ENCODE measurements at places on chromosomes 7 and 10.

DNA sequence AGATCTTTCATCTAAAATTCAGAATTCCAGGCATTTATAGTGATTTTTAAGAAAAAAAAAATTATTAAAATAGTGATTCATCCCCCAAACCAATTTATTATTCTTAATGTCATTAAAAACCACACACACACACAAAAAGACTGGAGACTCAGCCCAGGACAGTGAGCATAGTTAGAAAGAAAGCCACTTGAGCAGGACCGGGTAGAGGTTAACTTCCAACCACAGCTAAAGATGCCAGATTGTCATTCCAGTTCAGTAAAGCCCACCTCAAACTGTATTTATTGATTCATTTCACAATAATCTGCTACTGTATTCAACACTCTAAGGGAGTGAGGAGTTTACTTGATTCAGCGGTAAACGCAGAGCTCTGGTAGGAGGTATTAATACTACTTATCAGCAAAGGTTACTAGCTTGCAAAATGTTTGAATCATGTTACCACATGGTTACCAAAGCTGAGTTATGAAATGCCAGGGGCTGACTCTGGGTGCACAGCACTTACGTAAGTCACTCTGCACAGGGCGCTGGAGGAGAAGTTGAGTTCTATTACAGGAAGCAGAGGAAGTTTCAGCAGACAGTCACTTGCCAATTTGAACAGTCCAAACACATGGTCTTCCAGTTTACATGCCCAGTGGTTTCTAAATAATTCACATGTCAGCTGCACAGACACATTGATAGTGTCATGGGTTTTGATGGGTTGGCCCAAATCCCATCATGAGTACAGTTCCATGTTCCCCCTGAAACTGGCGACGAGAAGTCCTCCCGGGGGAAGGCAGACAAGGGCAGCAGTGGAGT, 64.6 kb downstream of the KLF6 start:
- peak; percentile 42 for DNase-seq

DNA sequence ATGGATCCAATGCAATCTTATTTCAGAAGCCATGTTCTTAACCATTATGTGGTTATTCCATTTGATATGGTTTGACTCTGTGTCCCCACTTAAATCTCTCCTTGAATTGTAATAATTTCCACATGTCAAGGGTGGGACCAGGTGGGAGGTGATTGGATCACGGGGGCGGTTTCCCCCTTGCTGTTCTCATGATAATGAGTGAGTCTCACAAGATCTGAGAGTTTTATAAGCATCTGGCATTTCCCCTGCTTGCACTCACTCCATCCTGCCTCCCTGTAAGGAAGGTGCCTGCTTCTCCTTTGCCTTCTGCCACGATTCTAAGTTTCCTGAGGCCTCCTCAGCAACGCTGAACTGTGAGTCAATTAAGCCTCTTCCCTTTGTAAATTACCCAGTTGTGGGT, 32.0 kb upstream of the TSPAN13 start:
- no peak for DNase-seq

- no peak for DNase-seq
These were observed 66.3 kb downstream of the SHOC2 start for GRCh38 chr10:110985497-110986275.

DNA sequence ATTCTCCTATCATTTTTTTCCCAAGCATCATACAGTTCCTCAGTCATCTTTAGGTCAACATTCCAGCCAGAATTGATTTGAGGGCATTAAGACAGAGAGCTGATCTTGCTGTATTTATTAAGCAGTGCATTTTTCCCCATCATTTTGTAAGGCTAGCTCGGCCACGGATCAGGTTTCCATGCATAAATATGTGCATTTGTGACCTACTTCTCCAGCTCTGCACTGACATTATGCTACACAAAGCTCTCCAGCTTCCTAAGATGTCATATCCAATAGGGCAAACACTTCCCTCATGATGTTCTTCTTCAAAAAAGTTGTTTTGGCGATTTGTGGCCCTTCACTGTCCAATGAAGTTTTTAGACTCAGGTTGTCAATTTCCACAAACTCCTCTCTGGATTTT, 202.6 kb downstream of the C7orf25 start:
- no peak for DNase-seq

- DNase-seq: no peak
These were observed 567.7 kb upstream of the ZWINT start for GRCh38 chr10:56928714-56929113.

DNA sequence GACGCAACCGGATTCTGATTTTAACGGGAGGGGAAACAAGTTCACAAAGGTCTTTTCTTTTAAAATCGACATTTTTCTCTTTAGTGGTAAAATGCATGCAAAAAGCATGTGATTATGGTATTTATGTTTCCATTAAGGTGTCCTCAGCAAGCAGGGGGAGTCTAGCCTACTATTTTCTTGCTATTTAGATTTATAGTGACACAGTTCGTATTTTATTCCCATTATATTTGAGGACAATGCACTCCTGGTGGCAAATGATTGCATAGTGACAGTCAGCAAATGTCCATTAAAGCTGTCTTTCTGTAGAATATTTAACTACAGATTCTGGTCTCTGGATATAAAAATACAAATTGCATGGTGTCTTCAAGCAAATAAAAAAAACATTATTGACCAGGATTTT, 554.2 kb downstream of the PARD3 start:
- DNase-seq: no peak

DNA sequence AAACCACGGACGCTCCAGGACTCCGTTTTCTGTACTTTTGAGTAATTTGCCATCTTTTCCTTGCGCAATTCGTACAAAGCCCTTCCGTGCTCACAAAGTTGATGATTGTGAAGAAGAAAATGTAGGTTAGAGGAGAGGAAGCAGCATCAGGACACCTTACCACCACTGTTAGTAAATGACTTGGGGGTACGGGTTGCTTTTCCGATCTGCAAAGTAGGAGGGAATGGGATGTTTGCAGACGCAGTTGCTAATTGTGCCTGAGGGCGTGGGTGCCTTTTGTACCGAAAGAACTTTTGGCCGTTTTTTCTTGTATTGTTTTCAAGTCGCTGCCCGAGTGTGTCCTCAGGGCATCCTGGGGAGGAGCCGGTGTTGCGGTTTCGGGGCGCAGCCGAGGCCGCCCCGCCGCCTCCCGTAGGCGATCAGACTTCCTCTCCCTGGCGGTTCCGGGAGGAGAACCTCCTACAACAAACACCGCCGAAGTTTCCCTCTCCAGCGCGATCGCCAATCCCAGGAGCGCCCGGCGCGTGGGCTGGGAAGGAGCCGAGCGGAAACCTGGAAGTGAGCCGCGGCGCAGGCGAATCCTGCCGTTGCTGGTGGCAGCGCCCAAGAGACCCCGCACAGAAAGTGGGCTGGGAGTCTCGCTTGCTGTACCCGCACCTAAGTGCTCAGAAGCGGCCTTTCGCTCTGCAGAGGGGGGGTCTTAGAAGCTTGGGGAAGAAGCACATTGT, 1.0 kb downstream of the PRR15 start:
- peak; percentile 68 for DNase-seq

- DNase-seq: no peak
These were observed 72.0 kb upstream of the PCBD1 start for GRCh38 chr10:70960316-70960715.

DNA sequence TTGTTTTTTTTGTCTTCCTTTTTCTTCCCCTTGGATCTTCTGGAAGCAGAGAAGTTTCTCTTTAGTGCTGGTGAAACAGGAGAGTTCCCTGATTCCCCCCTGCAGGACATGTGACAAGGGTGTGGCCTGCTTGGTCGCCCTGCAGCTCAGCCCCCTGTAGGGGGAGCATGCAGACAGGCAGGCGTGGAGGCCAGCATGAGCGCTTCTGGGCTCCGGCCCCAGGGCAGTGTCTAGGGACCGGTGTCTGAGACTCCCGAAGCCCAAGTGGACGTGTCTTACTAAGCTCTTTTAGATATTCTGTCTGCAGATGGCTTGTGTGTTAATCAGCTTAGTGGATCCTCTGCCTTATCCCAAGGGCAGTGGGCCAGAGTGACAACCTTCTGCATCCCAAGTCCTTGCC, 26.1 kb downstream of the PRSS58 start:
- no peak for DNase-seq

- no peak for DNase-seq
These were observed 1.8 kb upstream of the TTYH3 start for GRCh38 chr7:2629746-2630681.

- DNase-seq: no peak
These were observed 31.0 kb downstream of the AMZ1 start for GRCh38 chr7:2719007-2719406.

GRCh38 chr7:156666368-156667109, 26.0 kb downstream of the RNF32 start:
- DNase-seq: no peak

DNA sequence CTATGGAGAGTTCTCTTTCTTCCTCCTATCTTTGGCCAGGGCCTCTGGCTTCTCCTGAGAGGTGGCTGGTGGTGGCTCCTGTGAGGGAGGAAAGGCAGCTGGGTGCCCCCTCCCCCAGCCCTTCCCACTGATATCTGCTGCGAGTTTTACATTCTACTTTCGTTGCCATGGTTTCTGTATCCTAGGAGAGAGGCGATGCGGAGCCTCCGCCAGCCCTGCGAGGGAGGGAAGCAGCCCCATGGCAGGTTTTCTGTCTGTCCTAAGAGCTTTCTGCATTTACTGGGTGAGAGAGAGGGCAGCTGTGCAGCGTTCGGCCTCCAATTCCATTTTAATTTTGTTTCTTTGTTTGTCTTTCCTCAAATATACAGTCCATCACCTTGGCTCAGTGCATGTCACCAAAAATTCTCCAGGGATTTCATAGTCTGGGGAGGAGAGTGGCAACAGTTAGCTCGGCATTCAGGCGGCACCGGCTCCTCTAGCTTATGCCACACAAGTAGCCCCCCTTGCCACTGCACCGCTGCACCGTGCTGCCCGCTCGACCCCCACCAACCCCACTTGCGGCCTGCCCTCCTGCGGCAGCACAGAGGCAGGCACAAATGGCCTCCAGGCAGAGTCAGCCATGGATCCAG, 20.4 kb downstream of the DNAJB12 start:
- DNase-seq: peak; percentile 71

DNA sequence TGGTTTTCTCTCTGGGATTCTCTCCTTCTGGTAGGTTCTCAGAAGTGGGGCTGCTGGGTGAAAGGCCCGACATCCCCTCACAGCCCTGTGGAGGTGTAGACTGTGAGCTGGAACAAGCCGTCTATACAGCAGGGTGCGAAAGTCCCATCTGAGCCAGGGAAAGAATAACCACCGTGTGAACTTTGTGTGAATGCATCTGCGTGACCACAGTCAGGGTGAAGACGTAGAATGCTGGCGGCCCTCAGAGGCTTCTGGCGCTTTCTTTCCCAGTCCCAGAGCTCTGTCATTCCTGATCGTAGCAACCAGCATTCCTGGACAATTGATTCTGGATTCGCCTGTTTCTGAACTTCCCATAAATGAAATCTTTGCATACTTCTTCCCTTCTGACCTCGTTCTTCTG, 30.0 kb downstream of the ELFN1 start:
- no peak for DNase-seq

- no peak for DNase-seq
These were observed 307.3 kb downstream of the THSD7A start for GRCh38 chr7:11524476-11525397.

DNA sequence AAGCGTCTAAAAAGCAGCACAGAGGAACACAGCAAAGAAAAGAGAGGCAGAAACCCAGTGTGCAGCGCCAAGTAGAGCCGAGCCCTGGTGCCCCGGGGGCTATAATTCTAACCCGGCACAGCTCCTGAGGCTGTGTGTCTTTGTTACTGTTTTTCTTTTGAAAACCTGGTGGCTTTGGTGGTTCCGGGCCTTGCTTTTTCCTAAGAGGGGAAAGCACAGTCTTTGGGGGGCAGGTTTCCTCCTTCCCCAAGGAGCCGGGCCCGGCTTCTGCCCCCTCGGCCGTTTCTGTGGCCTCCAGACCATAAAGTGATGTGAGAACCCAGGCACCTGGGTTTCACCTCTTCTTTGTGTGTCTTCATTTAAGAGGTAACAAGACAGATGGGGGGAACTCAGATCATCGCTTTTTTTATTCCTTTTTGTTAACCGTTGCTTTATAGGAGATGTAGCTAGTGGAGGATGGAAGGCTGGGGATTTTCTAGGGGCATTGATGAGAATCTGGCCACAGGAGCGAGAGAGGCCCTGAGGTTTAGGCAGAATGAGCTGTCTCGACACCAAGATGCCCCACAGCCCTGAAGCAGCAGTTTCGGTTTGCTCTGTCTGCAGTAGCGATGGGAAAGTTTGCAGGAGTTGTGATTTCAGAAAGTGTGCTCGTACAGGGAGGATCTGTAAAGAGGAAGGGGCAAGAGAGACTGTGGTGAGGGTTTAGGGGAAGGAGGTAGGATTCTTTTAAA, 367.8 kb upstream of the GALNT17 start:
- no peak for DNase-seq

DNA sequence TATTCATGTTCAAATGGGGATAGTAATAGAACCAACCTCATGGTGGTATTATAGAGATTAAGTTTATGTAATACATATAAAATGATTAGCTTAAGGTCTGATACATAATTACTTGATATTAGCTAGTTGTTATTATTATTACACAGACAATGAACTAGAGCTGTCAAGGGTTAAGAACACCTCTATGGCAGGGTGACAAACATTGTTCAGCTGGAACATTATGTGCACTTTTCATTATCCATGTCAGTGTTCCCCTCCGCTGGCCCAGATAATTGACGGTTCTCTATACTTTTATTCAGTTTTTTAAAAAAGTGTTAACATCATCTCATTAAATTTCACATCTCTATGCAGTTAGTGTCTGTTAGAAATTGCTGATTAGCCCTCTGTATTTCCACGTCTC, 142.1 kb downstream of the CDK14 start:
- DNase-seq: no peak

- no peak for DNase-seq
These were observed 22.8 kb downstream of the AKR1C3 start for GRCh38 chr10:5117026-5117425.

DNA sequence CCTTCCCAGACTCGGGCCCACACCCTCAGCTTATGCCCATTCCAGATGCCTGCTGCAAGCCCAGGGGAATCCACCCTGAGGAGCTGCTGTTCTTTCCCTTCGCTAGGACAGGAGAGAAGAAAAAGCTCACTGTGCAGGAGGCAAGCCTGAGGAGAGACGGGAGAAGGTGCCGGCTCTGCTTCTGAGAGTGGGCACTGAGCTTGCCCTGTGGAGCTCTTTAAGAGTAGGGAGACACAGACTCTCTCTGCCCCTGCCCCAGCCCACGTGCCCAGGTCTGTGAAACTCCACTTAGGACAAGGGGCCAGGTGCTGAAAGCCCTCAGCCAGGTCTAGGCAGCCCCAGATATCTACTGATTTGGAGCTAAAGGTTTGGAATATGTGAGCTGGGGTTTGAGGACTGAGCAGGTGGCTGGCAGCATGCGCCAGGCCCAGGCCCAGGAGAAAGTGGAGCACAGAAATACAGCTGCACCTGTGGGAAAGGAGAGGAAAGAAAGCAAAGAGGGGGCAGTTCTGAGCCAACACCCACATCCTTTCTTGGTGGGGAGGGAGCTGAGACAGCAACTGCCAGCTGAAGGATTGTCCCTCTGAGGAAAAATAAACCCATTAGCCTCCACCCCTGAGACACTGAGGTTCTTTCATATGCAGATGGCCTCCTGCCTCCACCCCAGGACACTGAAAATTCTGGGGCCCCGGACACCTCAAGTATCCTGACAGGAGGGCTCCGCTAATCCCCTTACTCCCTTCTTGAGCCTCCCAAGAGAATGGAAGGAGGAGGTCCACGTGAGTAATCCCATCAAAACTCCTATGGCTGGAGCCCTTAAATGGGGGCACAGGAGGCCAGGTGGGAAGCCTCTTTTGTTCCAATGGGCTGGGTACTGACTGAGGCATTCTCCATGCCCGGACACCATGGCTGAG, 7.3 kb downstream of the POLL start:
- DNase-seq: no peak

All from femur (tissue), 1 donor.